ENCODE measurements at places on chromosomes 7 and 10. TPM values are rescaled to one million over a fixed set of nuclear protein-coding genes. Genes with fewer than 3 reads are reported as not detected.

- DNase-seq, result no peak
Measured at GRCh38 chr7:16559497-16560179, 33.0 kb downstream of the LRRC72 start.

- DNase-seq, result no peak
Measured at GRCh38 chr7:38716397-38716796, 85.2 kb upstream of the AMPH start.

GRCh38 chr7:93756890-93757289, 133.7 kb downstream of the TFPI2 start:
- DNase-seq, result no peak

Gene CLRN3
- not detected for total RNA-seq

Gene MYH16
- total RNA-seq, result not detected

DNA sequence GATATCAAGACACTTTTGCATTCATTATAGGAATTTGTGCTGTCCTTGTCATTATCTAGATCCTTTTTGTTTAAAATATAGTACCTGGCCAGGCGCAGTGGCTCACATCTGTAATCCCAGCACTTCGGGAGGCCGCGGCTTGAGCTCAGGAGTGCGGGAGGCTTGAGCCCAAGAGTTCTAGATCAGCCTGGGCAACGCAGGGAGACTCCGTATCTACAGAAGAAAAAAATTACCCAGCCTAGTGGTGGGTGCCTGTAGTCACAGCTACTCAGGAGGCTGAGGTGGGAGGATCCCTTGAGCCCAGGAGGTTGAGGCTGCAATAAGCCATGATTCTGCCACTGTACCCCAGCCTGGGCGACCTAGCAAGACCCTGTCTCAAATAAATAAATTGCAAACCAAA, 621 bp upstream of the MORN4 start:
- DNase-seq, result no peak

Gene TBX20
- total RNA-seq, result 193 TPM

All from left ventricle myocardium superior (tissue), 1 donor.